Stimulated activated CD8-positive, alpha-beta memory T cell treated with anti-CD3 and anti-CD28 coated beads, Interleukin-12 subunit alpha, Interleukin-12 subunit beta, amount 100 ng/mL, for 4 hours (primary cell): ENCODE measurements at places on chromosomes 13 and 19.

DNA sequence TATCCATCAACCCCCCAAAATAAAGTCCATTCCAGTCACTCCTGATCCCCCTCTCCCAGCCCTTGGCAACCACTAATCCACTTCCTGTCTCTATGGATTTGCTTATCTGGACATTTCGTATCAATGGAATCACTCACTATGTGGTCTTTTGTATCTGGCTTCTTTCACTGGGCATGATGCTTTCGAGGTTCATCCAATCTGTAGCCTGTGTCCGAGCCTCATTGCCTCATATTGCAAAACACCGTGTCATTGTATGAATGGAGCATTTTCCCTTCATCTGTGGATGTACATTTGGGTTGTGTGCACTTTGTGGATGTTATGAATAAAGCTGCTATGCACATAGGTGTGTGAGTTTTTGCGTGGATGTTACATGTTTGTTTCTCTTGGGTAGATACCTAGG lies 1.4 kb upstream of the FZR1 start:
- no peak for DNase-seq

GRCh38 chr13:30880856-30881155 lies 25.3 kb upstream of the MEDAG start:
- DNase-seq = no peak

DNA sequence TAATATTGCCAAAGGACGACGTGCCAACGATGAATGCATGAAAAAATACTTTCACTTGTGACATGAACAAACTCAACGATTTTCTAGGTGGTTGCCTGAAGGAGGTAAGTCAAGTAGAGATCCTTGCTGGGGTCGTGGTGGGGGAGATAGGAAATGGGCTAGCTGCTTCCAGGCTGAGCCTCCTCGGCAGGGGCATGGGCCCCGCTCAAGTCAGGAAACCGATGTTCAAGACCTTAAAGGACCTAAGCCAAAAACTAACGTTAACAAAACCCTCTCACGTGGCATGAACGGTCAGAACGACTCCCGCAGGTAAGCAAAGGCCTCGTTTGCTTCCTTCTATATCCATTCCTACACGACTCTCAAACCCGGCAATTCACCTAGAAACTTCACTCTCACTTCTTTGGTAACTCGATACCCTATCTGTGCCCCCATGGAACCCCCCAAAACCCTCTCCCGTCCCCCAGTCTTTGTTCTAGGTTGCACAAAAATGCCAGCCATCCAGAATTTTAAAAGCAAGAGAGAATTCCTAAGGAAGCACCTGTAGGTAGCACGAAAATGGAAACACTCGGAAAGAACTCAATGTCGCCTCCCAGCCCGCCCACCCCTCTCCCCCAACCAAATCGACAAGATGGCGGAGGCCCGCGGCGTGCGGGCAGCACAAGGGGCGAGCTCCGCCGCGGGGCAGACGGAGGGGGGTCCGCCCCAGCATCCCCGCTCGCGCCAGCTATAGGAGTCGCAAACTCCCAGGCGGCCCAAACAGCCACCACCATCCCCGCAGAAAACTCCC lies 13.6 kb downstream of the ACP4 start:
- DNase-seq = peak; percentile 15

DNA sequence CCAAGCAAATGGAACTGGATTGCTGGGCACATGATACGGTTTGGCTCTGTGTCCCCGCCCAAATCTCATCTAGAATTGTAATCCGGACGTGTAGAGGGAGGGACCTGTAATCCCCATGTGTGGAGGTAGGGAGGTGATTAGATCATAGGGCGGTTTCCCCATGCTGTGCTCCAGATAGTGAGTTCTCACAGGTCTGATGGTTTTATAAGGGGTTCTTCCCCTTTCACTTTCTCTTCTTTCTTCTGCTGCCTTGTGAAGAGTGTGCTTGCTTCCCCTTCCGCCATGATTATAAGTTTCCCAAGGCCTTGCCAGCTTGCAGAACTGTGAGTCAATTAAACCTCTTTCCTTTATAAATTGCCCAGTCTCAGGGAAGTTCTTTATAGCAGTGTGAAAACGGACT lies 32.6 kb upstream of the MTIF3 start:
- no peak for DNase-seq

DNA sequence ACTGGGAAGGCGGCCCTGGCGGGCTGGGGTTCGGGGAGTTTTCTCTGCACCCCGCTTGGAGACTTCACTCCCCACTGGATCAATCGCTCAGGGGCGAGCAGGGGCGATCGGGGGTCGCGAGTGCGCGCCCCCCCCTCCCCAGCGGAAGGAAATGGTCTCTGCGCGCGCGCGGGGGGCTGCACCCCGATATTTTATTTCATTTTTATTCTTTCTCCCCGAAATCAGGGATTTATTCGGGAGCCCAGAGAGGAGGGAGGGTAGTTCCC lies 421 bp downstream of the ARID3A start:
- no peak for DNase-seq

GRCh38 chr19:5590151-5590864 lies 22.6 kb upstream of the TINCR start:
- DNase-seq = no peak
